Fibroblast of skin of abdomen (primary cell): ENCODE measurements at places on chromosomes 4 and X.

DNA sequence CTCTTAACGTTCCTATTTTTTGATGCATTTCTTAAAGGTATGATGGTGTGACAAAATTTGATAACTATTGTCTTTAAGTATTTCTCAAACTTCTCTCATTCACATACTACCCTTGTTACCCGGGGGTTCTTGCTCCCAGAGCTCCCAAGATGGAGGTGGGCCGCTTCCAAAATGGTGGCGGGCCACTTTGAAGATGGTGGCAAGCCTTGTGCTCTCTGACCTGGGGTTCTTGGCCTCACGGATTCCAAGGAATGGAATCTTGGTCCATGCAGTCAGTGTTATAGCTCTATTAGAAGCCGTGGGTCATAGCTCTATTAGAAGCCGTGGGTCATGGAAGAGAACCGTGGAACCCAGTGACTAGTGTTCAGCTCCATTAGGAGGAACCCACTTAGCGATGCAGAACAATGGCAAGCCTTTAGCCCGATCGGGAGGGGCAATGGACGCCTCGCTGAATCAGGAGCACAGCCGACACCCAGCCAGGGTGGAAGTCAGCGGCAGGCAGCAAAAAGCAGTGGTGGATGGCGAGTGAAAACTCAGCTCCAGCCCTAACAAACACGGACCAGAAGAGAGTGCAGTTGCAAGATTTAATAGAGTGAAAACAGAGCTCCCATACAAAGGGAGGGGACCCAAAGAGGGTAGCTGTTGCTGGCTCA, 403.4 kb downstream of the MAPK10 start:
- DNase-seq = no peak

DNA sequence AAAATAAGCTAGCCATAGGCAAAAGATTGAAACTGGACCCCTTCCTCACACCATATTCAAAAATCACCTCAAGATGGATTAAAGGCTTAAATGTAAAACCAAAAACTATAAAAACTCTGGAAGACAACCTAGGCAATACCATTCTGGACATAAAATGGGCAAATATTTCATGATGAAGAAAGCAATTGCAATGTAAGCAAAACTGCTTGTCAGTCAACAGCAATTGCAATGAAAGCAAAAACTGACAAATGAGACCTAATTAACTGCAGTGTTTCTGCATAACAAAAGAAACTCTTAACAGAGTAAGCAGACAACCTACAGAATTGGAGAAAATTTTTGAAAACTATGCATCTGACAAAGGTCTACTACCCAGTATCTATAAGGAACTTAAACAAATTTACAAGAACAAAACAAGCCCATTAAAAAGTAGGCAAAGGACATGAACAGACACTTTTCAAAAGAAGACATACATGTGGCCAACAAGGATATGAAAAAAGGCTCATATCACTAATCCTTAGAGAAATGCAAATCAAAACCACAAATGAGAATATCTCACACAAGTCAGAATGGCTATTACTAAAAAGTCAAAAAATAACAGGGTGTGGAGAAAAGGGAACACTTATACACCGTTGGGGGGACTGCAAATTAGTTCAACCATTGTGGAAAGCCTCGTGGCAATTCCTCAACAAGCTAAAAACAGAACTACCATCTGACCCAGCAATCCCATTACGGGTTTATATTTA, 46.7 kb downstream of the CFAP299 start:
- DNase-seq = no peak

- DNase-seq = no peak
Measured at GRCh38 chr4:42350611-42351182, 46.6 kb upstream of the SHISA3 start.

- no peak for DNase-seq
Measured at GRCh38 chrX:129779747-129780146, at the start of gene SASH3. TSS of gene SASH3 (plus strand) at chrX:129779949. CDS start at chrX:129780098, 149 bp downstream.

GRCh38 chr4:74237425-74237966, 70.8 kb upstream of the EPGN start:
- DNase-seq = no peak

DNA sequence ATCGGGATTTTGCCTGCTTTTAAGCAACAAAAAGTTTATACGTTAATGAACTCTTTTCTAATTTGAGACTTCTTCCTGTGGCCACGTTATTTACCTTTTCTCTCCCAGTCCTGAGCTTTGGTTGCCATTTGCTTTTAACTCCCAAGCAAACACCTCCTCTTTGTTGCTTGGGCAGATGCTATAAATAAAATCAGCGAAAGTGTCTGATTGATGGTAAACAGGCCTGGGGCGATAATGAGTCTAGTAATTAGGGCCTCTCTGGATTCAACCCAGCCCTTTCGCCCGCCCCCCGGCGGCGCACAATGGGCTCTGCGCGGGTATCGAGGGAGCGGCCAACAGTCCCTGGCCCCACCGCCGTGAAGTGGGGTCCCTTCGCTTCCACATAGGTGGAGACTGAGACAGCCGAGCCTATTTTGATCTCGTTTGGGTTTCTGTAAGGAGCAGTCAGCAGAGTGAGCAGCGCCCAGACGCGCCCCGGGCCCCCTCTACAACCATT, 790 bp downstream of the CLGN start:
- DNase-seq = no peak

DNA sequence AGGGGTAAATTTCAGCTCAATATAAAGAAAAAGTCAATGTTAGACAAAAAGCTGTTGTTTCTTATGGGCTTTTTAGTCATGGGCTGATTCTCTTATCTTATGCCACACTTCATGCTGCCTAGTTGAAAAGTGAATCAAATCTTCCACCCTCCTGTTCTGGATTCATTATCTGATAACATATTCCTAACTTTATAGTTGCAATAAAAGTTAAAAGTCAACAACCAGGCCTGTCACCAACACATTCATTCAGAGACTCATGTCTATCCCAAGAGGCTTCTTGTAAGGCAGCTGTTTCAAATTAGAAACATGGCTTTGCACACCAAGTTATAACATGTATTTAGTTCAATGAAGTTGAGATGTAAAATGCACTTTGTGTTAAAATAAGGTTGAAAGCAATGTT, 243.8 kb downstream of the ADAMTS3 start:
- DNase-seq = no peak

- DNase-seq = no peak
Measured at GRCh38 chrX:10938365-10938923, 172.7 kb upstream of the HCCS start.

- no peak for DNase-seq
Measured at GRCh38 chr4:175373031-175373430, 439.0 kb downstream of the GPM6A start.

- no peak for DNase-seq
Measured at GRCh38 chr4:2728221-2728620, 27.9 kb downstream of the TNIP2 start.

- no peak for DNase-seq
Measured at GRCh38 chrX:9844936-9845577, 58.8 kb downstream of the SHROOM2 start.

DNA sequence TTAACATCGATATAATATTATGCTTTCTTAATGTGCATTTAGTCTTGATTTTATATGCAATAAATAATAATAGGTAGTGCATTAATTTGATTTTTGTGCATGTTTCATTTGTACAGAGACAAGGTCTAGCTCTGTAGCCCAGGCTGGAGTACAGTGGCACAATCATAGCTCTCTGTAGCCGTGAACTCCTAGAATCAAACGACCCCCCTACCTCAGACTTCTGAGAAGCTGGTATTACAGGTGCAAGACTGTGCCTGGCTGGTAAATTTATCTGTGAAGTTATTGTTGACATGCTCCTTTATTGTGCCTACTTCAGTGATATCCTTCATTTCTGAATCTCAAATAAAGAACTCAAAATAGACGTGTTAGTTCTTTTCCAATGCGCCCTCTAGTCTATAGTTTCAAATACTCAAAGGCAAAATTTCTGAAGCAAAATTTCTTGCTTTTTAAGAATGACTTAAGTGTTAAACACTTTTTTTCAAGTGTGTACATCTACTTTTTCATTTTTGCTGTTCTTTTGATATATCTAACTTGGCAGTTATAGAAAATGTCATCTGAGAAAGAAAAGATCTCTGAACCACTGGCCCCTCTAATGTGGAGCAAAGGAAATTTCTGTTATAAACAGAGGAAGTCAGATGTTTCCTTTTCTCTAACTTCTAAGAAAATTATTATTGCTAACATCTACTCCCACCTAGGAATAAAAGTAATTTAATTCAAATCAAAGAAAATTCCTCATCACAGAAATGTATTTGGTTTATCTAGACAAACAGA, 28.3 kb upstream of the GUCY1A1 start:
- no peak for DNase-seq

DNA sequence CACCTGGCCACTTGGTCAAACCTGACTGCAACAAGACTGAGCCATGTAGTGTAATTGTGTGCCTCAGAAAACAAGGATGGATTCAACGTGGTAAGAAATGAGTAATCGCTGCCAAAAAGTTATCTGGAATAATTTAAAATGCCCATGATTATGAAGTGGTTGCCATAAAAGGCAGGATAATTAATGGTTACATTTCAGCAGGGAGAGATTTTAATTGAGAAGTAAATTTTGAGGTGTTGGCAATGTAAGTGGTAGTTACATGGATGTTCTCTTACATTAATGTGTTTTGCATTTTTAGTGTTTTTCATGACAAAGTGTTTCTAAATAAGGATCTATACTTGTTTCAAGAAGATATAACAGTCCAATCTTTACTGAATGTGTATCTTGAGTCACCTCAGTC, 15.7 kb downstream of the HAUS3 start:
- DNase-seq = no peak

DNA sequence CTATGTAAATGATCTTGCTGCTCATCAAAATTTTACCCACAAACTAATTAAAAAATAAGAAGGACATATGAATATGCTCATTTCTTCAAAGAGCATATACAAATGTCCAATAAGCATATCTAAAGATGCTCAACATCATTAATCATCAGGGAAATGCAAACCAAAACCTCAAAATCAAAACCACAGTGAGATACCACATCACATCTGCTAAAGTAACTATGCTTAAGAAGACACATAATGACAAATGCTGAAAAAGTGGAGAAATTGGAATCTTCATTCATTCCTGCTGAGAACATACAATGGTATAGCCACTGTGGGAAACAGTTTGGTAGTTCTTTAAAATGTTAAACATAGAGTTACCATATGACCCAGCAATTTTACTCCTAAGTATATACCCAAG, 81.9 kb downstream of the AFF2 start:
- peak; percentile 59 for DNase-seq

GRCh38 chrX:149541521-149542047, 772 bp downstream of the EOLA1 start:
- DNase-seq = no peak

- no peak for DNase-seq
Measured at GRCh38 chr4:150668824-150669223, 86.9 kb downstream of the MAB21L2 start.

- no peak for DNase-seq
Measured at GRCh38 chrX:134388161-134389109, 71.5 kb upstream of the HPRT1 start.

DNA sequence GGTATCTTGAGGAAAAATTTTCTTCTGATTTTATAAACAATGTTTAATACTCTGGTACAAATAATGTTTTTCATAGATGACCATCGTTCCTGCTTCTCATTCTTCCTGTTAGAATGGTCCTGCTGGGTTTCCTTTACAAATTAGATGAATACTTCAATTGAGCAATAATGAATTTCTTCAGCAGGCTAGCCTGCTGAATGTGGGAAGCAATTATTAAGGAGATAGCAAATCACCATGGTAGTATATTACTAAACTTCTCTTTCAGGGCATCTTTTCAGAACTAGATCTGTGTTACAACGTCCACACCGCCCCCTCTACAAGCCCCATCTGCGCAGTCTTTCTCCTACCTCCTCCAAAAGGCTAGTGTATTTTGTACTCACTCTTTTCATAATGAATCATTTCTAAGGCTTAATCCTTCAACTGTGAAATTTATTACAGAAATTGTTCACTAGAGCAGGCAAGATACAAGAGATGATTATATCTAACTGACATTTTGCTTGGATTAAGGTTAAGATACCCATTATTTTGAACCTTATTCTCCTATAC, 38.4 kb downstream of the GPRIN3 start:
- no peak for DNase-seq

DNA sequence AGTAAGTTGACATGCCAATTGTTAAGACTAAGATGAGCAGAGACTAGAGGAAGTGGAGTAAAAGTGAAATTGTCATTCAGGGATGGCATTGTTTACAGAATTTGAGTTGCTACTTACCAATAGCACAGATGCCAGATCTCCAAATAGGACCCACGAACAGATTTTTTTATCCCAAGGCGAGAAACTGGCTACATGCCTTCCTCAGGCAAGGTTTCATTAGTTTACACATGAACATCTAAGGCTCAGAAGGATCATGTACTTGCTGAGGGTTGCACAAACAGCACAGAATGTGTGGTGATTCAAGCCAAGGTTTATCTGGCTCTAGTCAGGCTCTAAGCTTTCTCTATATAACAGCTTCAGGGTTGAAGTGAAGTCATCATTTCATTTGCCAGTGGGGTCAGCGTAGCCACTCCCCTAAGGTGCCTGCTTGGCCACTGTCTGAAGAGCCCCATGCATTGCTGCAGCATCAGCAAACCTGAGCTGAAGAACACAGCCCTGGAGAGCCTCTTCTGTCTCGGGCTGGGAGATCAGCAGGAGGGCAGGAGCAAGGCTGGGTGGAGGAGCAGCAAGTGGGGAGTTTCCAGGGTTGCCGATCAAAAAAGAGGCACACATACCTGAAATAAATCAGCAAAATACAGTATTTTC, 193.0 kb upstream of the LCORL start:
- DNase-seq = no peak

GRCh38 chr4:12286351-12286750, 857.7 kb upstream of the HS3ST1 start:
- DNase-seq = no peak

- DNase-seq = peak; percentile 41
Measured at GRCh38 chrX:15336023-15336413, 695 bp upstream of the PIGA start.

DNA sequence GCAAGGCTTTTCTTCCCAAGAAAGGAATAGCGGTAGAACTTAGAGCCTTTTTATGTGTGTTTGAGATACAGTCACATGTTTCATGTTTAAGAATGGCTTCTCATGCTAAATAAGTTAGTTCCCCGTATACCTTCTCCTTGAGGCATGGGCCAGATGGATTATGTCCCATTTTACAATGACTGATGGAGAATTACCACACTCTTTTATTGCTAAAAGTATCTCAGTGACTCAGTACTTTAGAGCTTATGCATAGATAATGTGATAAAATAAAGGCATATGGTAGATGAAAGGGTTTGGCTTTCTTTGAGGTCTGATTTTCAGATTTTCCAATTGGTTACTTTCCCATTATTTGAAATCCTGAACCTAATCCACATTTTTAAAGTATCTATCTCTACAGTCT, 121.8 kb upstream of the BMPR1B start:
- DNase-seq = peak; percentile 76

GRCh38 chrX:29490606-29491005, 724.8 kb upstream of the MAGEB2 start:
- no peak for DNase-seq

DNA sequence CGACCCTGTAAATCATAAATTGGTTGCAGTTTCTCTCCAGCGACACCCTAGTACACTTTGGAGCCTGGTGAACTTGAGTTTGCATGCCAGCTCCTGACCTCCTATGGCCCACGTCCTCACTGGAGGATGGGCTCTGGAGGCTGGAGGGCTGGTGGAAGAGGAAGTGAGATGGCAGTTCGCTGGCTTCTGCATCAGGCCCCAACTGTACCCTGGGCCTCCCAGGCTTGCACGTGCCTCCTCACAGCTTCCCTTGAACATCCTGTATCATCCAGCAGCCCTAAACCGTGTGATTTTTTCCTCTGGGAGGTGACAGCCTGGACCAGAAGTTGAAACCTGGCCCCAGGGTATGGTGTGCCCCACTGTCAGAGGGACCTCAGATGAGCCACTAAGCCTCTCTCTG, 78.5 kb downstream of the HTRA3 start:
- DNase-seq = no peak

GRCh38 chr4:184028561-184029374, 123.7 kb downstream of the STOX2 start:
- peak; percentile 11 for DNase-seq
